ENCODE measurements at places on chromosomes 13 and 19.

DNA sequence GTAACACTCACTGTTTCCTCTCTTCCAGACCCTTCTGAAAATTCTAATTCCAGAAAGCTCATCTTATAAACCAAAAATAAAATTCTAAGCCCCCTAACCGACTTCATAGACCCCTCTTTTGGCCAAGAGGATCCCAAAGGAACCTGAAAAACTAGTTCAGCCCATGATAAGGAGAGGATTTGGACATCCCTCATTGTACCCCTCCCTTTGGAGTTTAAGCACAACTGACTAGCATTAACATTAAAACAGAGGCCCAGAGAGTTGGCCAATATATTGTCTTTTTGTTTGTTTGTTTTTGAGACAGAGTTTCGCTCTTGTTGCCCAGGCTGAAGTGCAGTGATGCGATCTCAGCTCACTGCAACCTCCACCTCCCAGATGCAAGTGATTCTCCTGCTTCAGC lies 34.2 kb upstream of the MUC16 start:
- DNase-seq: no peak

- DNase-seq: no peak
These were observed 20.2 kb upstream of the FNDC3A start for GRCh38 chr13:48955536-48955935.

DNA sequence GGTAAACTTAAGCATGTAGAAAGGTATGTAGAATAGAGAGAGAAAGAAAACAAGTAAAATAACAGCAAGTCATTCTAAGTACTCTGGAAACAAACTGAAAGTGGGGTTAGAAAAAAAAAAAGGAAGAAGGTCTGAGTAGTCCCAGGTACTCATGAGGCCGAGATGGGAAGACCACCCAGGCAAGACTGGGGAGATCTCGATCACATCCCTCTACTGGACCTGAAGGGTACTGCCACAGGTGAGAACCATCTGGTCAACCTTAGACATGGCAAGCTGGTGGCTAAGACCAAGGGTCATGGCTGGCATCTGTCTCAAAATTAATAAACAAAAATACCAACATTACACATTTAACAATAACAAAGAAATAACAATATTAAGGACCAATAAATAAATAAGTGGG lies 36.3 kb upstream of the ZNF724 start:
- no peak for DNase-seq

GRCh38 chr13:86974995-86975328 lies 696.2 kb upstream of the SLITRK5 start:
- no peak for DNase-seq

GRCh38 chr13:49651570-49652354 lies 23.5 kb downstream of the ARL11 start:
- DNase-seq: no peak

GRCh38 chr13:60210510-60211330 lies 47.0 kb upstream of the DIAPH3 start:
- DNase-seq: no peak

- peak; percentile 84 for DNase-seq
These were observed 29.1 kb downstream of the ATP12A start for GRCh38 chr13:24709186-24709913.

- no peak for DNase-seq
These were observed 11.6 kb upstream of the UBE2L5 start for GRCh38 chr13:30410705-30411125.

- no peak for DNase-seq
These were observed 162.5 kb downstream of the LMO7 start for GRCh38 chr13:75798353-75799255.

DNA sequence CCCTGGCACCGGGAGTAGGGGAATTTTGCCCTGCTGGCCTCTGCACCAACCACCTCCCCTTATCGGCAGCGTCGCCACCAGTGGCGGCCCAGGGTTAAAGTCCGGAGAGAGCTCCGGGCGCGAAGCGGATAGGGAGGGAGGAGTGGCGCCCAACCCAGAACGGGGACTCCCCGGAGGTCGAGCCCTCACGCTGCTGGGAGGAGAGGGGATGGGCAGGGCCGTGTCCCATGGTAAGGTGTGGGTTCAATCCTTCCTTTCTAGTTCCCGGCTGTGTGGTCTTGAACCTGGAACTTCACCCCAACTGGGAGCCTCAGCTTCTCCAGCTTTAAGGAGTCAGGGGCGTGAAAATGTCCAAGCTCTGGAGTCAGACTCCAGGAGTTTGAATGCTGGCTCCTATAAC lies 23.3 kb upstream of the BCL3 start:
- DNase-seq: no peak

GRCh38 chr13:80527400-80527799 lies 186.5 kb upstream of the SPRY2 start:
- no peak for DNase-seq

DNA sequence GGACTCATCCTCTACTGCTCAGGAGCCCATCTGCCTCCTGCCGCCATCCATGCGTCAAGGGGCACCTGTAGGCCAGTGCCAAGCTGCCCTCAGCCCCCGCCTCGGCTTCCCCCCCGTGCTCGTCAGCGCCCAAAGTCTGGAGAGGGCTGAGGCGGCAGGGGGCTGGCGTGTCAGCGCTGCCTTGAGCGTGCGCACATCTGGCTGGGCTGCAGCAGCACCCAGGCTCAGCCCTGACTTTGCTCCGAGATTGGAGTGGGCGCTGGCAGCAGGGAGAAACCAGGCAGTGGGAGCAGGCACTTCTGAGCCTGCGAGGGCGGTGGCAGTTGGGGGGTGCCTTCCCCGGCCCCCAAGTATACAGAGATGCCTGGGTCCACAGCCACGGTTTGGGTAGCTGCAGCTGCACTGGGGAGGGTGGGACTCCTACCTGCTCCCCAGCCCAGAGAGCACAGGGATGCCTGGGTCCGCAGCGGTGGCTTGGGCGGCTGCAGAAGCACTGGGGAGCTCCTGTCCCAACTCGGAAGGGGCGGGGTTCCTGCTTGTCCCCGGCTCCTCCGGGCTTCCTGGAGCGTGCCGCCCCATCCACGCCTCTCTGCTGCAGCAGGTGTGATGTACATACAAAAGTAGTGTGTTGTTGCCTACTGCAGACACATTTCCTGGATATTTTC lies 44.8 kb upstream of the LPAR6 start:
- no peak for DNase-seq

- DNase-seq: peak; percentile 66
These were observed 2.3 kb downstream of the WDR83 start for GRCh38 chr19:12668932-12669269.

GRCh38 chr19:14556662-14557188 lies 15.1 kb downstream of the NDUFB7 start:
- DNase-seq: peak; percentile 65

DNA sequence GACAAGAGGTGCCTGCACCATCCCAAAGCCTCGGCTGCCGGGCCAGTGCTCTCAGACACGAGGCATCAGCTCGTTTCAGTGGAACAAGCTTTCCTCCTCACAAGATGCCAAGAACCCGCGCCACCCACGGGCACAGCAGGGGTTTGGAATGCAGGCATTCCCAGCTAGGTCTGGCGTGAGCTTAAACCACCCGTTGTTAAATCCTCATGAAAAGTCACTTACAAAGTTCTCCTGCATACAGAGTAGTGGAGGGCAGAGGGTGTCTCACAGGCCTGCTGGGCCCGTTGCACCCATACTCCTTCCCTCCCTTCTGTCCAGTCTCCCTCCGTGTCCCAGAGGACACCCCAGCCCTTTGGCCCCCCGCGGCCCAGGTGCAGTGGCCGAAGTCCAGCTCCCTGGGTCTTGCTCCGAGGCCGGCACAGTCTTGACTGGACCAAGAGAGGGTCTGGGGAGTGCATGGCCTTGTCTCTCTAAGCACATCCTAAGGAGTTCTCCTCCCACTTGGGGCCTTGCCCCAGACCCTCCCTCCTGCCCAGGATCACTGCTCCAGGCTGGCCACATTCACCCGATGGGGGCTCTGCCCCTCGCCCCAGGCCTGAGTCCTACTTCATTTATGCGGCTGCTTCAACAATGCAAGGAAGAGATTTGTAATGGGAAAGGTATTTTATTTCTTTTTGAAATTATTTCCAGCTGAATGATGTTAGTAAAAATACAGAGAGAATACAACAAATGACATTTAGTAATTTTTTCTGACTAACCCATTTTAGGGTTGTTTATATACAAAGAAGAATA lies 35.2 kb upstream of the GRTP1 start:
- no peak for DNase-seq

- no peak for DNase-seq
These were observed 6.6 kb upstream of the ZNF329 start for GRCh38 chr19:58157045-58157728.

DNA sequence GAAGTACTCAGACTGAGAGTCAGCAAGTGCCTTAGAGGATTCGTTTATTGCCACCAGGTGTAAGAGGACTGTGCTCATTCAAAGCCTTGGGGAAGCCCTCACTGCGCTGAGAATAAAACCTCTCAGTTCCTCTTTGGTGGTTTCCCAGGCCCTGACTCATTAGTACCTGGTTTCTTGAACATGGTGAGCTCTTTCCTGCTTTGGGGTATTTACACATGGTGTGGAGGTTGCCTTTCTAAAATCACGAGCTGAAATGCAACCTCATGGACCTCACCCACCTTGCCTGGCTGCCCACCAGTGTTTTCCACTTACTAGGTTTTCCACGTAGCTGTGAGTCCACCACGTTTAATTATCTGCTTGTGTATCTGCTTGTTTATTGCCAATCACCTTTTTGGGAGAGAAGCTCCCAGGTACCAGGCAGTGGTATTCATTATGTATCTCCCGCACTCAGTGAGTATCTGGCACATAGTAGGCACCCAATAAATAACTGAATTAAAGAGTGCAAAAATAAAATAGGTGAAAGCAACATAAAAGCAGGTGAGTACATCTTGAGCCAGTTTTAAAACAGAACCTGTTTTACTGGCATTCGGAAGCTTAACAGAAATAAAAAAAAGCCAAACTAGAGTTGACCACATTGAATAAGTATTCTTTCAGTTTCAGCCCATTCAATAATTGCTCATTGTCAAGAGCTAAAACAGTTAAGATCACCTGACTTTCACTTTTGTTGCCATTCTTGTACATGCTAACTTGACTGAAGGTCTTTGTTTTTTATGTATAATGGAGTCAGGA lies 533.0 kb downstream of the MYO16 start:
- no peak for DNase-seq

GRCh38 chr13:38462605-38463004 lies 113.0 kb downstream of the UFM1 start:
- DNase-seq: no peak

- DNase-seq: no peak
These were observed 252.1 kb downstream of the RFC3 start for GRCh38 chr13:34070006-34070405.

GRCh38 chr19:703651-704446 lies 4.9 kb upstream of the PALM start:
- peak; percentile 73 for DNase-seq

GRCh38 chr19:18941628-18942354 lies 774 bp upstream of the HOMER3 start:
- no peak for DNase-seq

DNA sequence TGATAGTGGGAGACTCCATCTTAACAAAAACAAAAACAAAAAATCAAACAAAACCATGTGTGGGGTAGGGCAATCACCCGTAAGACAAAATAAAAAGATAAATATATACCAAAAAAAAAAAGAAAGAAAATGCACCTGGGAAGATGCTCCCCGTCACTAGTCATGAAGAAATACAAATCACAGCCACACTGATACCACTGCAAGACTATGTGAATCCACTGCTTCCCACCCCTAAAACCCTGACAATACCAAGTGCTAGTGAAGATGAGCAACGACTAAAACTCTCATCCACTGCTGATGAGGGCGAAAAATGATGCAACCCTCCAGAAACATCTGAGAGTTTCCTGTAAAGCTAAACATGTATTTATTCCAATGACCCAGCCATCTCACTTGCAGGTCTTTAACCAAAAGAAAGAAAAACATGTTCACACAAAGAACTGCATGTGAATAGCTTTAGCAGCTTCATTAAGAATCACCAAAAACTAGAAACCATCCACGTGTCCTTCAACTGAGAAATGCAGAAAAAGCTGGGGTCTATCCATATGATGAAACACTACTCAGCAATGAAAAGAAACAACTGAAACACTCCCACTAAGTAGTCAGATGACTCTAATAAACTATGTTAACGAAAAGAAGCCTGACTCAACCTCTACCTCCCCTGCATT lies 31.7 kb downstream of the BRD4 start:
- DNase-seq: no peak

GRCh38 chr19:2648528-2648937 lies 54.0 kb downstream of the GNG7 start:
- peak; percentile 67 for DNase-seq

DNA sequence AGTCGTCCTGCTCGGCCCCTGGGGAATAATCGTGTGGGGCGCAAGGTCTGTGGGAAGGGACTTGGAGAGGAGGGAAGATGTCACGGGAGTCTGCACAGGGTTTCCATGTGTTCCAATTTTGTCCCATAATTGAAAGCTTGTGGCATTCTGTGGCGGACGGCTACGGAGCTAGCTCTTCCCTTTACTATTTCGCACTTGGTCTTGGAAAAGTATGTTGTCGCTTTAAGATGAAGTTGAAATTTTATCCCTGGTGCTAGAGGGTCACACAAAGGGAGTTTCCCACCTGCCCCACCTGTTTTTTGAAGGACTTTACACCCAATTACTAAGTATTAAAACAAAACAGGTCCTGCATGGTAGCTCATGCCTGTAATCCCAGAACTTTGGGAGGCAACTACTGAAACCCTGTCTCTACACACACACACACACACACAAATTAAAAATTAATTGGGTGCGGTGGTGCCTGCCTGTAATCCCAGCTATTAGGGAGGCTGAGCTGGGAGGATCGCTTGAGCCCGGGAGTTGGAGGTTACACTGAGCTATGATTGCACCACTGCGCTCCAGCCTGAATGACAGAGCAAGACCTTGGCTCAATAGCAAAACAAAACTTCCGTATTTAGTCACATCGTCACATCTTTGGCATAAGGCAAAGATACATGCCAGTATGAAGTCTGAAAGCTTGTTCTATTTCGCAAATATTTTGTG lies 967 bp upstream of the TPT1 start:
- DNase-seq: no peak

- peak; percentile 88 for DNase-seq
These were observed at the start of gene CLASRP for GRCh38 chr19:45038931-45039893. TSS of gene CLASRP (plus strand) at chr19:45039045. CDS start at chr19:45040213, 1,168 bp downstream.

GRCh38 chr13:112962396-112962795 lies 6.6 kb upstream of the MCF2L start:
- peak; percentile 38 for DNase-seq

DNA sequence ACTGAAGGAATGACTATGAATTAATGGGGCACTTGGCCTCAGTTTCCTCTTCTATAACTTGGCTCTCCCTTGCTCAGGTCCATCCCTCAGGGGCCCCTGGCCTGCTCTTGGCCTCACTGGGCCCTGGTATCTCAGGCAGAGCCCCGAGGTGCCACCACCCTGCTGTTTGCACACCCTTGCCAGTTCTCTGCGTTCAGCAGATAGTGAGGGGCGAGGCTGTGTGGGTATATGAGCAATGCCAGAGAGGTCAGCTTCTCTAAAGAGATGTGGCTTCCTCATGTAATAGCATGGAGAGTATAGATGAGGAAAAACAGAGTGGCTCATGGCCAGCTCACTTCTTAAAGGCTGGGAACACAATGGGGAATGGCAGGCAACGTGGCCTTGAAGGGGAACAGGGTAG lies 76.1 kb downstream of the CYSLTR2 start:
- no peak for DNase-seq

Measured in naive thymus-derived CD8-positive, alpha-beta T cell (primary cell).